ENCODE measurements at places on chromosomes 1 and 21.

GRCh38 chr21:22650226-22650625 lies 1652.0 kb downstream of the NCAM2 start:
- DNase-seq = no peak

- no peak for DNase-seq
These were observed 108.9 kb upstream of the ZBTB40 start for GRCh38 chr1:22342734-22343191.

DNA sequence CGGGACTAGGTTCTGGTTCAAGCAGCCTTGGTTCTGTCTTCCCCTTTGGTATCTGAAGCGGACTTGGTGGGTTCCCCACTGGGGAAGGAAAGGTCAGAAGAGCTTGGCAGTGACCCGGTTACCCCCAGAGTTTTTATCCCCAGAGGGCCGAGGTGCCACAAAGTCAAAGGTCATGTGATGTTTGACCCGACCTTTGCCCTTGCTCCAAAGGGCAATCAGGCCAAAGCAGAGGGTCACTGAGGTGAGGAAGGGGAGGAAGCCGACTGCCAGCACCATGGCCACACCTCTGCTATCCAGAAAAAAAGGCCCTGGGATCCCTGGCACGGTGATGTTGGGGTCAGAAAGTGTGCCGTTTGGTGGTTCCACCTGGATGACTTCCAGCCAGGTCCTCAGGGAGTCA lies 4.4 kb downstream of the LINGO4 start:
- DNase-seq = no peak

DNA sequence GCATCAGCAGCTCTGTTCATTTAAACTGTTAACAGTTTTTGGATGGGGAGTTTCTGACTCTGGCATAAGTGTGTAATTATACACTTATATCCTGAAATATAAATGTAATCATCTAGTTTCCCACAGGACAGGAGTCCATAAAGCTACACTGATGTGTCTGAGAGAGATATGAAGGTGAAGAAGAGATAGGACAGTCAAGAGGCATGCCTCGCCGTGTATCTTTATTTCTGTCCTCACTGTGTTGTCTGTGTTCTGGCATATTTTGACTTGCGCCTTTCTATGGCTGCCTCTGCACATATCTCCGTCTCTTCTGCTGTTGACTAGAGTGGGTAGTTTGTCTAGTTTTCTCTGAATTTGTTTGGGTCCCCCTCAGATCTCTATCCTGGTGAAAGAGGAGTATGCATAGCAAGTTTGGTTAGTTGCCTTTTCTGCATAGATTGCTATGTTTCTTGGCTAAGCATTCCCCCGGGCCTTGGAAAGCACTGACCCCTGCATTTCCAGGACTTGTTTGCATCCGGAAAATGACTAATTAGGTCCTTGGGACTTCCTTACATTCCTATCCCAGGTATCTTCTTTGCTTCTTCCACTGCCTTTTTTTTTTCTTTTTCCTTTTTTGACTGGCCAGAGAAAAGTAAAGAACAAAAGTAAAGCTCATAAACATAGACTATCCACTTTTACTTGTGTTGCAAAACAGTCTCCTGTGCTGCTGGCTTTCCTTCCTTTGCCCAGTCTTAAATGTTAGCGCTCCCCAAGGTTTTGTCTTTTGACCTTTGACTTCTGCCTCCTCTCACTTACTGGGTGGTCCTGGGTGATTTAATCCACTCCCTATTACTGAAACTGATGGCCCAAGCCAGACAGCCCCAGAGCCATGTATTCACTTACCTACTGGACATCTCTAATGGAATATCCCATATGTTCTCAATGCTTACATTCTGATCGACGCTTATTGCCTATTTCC lies 27.6 kb upstream of the CNN3 start:
- DNase-seq = no peak

GRCh38 chr1:67646145-67647035 lies 38.6 kb upstream of the GADD45A start:
- DNase-seq = no peak

DNA sequence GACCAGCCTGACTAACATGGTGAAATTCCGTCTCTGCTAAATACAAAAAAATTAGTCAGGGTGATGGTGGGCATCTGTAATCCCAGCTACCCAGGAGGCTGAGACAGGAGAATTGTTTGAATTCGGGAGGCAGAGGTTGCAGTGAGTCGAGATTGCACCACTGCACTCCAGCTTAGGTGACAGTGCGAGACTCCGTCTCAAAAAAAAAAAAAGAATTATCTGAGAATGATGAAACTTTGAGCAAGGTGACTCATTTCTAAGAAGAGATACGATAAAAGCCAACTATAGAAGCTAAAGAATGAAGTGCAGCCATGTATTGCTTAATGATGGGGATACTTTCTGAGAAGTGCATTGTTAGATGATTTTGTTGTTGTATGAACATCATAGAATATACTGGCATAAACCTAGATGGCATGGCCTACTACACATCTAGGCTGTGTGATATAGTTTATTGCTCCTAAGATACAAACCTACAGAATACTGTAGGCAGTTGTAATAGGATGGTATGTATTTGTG lies 64.7 kb downstream of the SNRPE start:
- no peak for DNase-seq

DNA sequence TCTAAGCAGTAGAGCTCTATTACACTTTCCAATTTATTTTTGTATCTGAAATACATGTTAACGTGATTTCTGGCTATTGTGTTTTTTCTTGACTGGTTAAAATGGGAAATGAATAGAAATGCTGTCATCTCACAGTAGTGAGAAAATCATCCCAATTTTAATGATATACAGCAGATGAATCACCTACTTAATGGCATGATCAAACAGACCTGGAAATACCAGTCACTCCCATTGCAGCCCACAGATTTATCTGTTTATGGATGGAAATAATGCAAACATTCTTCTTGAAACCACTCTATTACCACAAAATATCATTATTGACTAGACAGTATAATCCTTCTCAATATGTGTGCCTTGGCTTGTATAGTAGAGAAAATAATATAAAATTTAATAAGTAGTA lies 497.8 kb upstream of the ADAMTS5 start:
- no peak for DNase-seq

GRCh38 chr1:227942021-227942715 lies 5.6 kb downstream of the WNT9A start:
- DNase-seq = peak; percentile 38

GRCh38 chr1:8864713-8865344 lies 13.7 kb downstream of the ENO1 start:
- DNase-seq = peak; percentile 57

GRCh38 chr21:35120631-35121180 lies 71.6 kb upstream of the RUNX1 start:
- no peak for DNase-seq

DNA sequence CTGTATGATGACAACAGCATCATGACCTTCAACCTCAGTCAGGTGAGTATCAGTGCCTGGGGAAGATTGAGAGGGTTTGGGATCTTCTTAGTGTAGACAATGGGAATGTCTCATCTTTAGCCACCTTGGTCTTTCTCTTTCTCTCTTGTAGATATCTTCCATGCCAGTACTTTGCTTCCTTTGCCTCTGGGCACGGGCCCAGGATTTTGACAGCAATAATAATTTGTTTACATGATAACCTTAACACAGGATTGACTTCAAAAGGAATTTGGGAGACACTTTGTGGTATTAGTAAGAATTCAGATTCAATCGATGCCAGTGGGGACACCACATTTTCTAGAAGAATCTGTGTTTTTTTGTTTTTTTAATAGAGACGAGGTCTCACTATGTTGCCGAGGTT lies 12.1 kb upstream of the PIGV start:
- DNase-seq = no peak

GRCh38 chr1:21297975-21298374 lies 7.7 kb upstream of the ECE1 start:
- no peak for DNase-seq

DNA sequence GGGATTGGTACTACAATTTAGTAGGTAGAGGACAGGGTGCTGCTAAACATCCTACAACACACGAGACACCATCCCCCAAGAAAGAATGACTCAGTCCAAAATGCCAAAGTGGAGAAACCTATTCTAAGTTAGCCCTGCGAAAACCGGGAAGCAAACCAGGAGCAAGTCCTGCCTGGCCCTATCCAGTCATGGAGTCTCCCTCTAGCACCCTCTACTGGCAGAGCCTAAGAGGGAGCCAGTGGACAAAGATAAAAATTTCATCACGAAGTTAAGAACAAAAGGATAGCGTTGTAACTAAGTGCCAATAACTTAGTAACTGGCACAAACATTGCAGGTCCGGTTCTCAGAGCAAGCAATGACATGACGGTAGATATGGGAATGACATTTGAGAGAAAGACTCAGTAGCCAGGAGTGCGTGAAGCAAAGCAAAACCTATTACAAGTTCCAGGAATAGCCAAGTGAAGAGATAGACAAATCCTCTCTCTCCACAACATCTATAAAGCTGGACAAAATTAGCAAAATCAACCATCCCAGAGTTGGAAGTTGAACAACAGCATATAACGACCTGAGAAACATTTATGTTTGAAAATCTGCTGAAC lies 383.5 kb downstream of the OMA1 start:
- no peak for DNase-seq

- no peak for DNase-seq
These were observed 28.3 kb downstream of the PRDX6 start for GRCh38 chr1:173505391-173505790.

DNA sequence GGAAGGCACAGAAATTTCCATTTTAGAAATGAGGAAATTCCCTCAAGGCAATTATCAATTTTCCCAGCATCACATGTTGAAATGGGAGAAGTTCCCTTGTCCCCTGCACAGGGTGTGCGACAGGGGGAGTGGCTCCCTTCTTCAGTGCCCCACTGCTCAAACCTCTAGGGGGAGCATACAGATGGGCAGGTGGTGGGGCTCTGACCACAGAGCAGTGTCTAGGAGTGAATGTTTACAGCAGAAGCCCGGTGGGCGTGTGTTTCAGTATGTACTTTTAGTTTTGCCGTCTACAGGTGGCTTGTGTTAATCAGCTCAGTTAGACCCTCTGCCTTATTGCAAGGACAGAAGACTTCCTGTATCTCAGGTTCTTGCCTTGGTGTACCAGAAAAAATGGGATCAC lies 493.7 kb upstream of the PLXNA2 start:
- no peak for DNase-seq

GRCh38 chr1:7325254-7325653 lies 445.8 kb upstream of the VAMP3 start:
- no peak for DNase-seq

DNA sequence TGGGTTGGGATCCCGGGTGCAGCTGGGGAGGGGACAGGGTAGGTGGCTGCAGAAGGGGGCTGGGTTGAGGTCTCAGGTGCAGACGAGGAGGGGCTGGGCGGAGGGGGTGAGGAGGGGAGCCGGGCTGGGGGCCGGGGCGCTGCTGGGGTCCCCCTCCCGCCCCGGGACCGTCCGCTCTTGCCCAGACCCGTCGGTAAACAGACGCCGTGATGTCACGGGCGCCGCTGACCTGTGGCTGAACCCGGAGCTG lies 22.3 kb downstream of the DHRS3 start:
- DNase-seq = peak; percentile 60

DNA sequence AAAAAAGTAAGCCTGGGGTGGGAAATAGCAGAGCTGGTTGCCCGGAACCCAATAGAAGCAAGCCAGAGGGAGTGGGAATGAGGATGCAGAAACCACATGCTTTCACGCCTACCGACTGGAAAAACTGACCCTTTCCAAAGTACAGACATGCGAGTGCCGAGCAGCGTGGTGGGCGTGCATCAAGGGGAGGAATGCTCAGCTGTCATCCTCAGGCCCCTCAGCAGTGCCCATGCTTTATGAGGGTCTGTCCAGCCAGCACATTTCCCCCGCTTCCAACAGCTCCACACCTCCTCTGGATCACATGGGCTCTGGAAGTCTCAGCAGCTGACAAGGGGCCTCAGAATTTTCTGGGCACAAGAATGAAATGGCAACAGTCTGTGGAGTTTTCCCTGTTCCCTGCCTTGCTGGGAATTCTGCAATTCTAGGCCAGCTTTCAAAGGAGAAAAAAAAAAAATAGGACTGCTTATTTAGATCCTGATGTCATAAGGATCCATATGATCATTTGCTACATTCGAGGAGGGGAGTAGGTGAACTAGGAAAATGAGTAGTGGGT lies 19.1 kb upstream of the IKBKE start:
- no peak for DNase-seq

- no peak for DNase-seq
These were observed 1113.9 kb upstream of the B3GALT2 start for GRCh38 chr1:194300340-194300739.

GRCh38 chr1:54277451-54278341 lies 77.7 kb downstream of the MRPL37 start:
- no peak for DNase-seq

- no peak for DNase-seq
These were observed 99.0 kb upstream of the ADGRL4 start for GRCh38 chr1:79105500-79105899.

DNA sequence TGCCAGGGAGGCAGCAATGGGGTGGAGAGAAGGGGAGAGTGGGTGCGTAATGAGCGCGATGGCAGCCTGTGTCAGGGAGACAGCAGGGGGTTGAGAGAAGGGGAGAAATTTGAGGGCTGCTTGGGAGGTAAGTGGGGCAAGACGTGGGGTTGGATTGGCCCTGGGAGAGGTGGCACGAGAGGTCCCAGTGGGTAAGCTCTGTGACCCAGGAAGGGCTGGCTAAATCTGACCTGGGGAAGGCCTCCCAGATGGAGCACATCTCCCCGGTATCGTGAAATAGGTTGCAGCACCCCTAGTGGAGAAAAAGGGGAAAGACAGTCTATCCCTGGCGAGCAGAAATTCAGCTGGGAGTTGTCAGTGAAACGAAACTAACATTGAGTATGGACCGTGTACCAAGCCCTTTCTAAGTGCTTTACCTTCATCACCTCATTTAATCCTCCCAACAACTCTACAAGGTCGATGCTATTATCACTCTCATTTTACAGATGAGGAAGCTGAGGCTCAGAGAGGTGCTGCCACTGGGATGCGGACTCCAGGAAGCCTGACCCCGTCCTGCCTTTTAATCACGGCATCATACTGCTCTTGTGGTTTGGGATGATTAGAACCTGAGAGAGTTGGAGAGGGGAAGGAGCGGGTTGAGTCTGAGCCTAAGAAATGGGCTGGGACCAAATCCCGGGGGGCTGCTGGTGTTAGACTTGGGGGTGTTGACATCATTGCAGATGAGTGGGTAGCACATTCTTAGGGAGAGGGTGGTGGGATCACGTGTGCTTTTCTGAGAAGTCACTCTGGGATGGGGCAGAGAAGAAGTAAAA lies 56.6 kb upstream of the RPL11 start:
- DNase-seq = no peak

DNA sequence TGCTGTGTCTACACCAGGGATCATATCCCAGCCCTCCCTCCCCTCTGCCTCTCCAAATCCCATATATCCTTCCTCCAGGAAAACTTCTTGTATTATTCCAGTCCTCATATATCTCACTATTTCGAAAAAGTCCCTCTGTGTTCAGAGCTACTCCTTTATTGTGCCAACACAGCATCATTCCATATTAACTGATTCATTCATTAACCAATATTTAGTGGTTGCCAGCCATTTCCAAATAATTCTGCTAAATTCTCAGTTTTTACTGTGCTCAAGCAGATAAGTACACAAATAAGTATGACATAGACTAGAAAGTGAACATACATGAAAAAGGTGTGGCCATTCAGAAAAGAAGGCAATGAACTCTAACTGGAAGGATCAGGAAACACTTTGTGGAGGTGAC lies 241.6 kb upstream of the DUSP10 start:
- no peak for DNase-seq
